ENCODE measurements at places on chromosomes 12 and 14. TPM values are rescaled to one million over a fixed set of nuclear protein-coding genes. Genes with fewer than 3 reads are reported as not detected.

The OR4E2 gene
- total RNA-seq, result not detected

The ZC2HC1C gene
- total RNA-seq, result 0.38 TPM

DNA sequence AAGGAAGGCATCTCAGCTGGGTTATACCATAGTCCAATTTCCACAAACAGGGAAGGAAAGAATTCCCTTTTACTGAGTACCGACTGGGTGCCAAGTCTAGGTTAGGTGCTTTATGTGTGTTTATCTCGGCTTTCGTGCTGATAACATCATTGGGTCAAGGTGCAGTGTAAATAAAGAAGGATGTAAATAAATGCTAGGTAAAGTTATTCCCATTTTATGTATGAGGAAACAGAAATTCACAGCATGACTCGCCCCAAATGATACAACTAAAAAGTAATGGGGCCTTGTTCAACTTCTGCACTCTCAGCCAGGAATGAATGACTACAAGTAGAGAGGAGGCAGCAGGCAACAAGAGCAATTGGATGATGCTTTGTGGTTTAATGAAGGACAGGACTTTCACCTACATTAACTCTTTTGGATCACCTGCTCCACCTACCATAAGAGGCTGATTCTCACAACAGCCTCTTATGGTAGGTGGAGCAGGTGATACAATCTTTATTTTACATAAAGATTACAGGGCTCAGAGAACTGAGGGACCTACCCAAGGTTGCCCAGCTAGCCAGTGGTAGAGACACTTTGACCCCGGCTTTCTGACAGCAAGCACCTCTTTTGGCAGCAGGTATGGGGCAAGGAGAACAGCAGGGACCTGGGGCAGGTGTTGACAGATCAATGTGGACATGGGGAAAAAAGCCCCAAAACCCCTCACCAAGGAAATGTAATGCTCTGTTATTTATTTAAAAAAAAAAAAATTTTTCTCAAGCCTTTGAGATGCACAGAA lies 213.4 kb upstream of the NUDT4 start:
- DNase-seq, result no peak

The IL25 gene
- not detected for total RNA-seq

The TEX52 gene
- not detected for total RNA-seq

DNA sequence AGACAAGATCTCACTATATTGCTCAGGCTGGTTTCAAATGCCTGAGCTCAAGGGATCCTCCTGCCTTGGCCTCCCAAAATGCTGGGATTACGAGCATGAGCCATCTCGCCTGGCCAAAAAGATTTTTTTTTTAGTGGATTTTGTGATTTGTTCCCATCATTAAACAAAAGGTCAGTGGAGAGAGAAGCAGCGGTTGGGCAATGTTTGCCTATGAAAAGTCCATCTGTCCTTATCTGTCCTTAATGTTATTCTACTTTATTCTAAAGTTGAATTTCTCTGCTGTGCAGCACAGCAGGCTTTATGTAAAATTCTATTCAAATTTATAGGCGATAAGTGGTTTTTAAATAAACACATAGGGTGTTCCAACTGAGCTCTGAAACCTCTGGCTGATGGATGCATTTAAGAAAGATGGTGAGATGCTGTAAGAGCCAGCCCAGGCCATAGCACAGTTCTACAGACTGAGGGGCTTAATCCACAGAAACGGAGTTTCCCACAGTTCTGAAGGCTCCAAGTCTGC lies 18.8 kb downstream of the HCAR2 start:
- DNase-seq, result no peak

DNA sequence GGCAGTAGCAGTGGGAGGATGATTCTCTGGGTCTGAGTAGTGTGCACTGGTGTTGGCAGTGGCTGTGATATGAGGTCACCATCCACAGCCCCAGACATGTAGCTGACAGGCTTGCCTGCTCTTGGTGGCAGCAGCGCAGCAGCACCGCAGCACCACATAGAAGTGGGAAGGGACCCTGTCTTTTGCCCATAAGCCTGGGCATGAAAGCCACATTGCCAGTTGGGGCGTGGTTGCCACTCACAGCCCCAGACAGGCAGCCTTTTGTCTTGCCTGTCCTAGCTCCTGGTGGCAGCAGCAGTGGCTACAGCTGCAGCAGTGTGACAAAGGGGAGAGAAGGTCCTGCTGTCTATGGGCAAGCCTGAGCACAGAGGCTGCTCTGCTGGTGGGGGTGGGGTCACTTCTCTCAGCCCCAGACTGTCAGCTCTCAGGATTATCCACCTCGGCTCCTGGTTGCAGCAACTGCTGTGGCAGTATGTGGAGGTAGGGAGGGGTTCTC lies 71.5 kb downstream of the BRMS1L start:
- no peak for DNase-seq

- DNase-seq, result no peak
These were observed 25.9 kb upstream of the BDKRB2 start for GRCh38 chr14:96178461-96179321.

The OR6C75 gene
- not detected for total RNA-seq

- DNase-seq, result no peak
These were observed 356.6 kb downstream of the FUT8 start for GRCh38 chr14:65769151-65769550.

The KRT72 gene
- not detected for total RNA-seq

GRCh38 chr14:71371711-71372396 lies 464.6 kb downstream of the PCNX1 start:
- DNase-seq, result peak; percentile 62

- peak; percentile 94 for DNase-seq
These were observed 874.9 kb downstream of the NRXN3 start for GRCh38 chr14:79044894-79045624.

- no peak for DNase-seq
These were observed 9.6 kb downstream of the KLC1 start for GRCh38 chr14:103638594-103638993.

The LMNTD1 gene
- total RNA-seq, result not detected

DNA sequence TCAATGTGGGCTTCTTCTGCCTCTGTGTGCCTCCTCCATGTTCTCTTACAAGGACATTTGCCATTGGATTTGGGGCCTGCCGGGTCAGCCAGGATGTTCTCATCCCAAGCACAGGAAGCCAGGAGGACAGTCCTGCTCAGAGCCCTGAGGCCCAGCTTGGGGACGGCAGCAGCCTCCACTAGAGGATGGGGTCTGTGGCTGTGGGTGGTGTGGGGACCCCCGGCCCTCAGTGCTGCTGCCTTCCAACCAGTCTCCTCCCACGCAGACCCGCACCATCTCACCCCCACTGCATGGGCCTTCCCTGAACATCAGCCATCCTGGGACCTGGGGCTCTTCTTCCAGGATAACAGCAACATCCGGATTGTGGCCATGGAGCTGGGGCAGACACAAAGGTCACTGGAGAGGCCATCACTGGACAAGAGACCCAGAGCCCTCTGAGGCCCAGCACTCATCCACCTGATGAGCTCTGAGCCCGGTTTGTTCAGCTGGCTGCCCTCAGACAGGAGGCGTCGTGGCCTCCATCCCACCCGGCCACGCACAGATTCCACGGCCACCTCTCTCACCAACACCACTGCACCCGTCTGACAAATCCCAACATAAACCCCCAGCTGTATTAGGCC lies 56.5 kb upstream of the C14orf180 start:
- DNase-seq, result no peak

The DBX2 gene
- total RNA-seq, result not detected
